Stomach (tissue), 19 donors: ENCODE measurements at places on chromosomes 3 and 15.

DNA sequence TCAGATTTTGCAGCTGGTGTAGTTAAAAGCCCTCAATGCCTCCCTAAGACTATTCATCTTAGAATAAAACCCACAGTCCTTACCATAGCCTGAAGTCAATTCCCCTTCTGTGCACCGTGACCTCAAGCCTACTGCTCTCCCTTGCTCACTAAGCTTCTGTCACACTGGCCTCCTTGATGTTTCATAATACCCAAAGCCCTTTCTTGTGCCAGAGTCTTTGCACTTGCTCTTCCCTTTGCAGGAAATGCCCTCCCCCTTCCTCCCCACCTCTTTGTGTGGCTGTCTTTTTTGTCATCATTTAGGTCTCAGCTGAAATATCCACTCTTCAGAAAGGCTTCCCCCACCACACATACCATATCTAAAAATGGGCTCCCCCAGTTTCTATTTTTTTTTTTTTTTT is 4.2 kb upstream of the PLEKHO2 start:
- no peak for DNase-seq

DNA sequence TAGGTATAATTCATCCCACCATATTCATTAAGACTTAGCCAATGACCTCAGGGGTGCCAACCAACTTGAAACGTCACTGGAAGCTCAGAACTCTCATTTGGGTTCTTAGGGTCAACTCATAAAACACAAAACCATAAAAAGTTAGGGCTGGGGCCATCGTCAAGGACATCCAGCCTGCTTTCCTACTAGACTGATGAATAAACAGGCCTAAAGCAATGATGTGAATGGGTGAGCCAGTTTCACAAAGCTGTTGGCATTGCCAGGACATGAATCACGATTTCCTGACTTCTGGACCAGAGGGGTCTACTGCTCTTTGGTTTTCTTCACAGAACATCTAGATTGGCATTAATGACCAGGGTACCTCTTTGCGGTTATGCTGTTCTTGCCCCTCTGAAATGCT is 64.7 kb downstream of the EOMES start:
- DNase-seq, result no peak

GRCh38 chr3:125317761-125318160 is 57.4 kb downstream of the ZNF148 start:
- DNase-seq, result no peak

DNA sequence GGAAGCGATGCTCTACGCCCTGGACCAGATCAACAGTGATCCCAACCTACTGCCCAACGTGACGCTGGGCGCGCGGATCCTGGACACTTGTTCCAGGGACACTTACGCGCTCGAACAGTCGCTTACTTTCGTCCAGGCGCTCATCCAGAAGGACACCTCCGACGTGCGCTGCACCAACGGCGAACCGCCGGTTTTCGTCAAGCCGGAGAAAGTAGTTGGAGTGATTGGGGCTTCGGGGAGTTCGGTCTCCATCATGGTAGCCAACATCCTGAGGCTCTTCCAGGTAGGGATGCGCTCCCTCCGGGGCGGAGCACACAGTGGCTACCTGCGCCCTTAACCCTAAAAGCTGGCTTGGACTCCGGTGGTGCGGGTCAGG is 698 bp downstream of the GRM7 start:
- peak; percentile 28 for DNase-seq

DNA sequence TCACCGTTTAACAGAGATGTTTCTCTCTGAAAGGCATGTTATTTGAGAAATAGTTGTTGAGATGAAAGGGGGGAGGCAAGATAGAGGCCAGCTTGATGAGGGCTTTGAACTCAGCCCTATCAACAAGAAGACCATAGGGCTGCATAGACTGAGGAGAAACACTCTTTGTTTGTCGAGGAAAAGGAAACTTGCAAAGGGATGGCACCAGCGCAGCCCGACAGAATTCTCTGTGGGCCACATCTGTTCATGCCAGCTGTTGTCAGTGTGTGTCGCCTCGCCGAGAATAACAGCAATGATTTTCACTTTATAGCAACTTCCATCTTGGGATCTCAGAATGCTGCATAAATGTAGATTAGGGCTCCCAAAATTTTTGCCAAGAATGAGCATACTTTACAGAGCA is 478.3 kb upstream of the TPRG1 start:
- no peak for DNase-seq

GRCh38 chr3:14619605-14620004 is 32.0 kb upstream of the CCDC174 start:
- DNase-seq, result no peak

- DNase-seq, result no peak
Measured at GRCh38 chr15:95674031-95674430, 656.5 kb upstream of the NR2F2 start.

DNA sequence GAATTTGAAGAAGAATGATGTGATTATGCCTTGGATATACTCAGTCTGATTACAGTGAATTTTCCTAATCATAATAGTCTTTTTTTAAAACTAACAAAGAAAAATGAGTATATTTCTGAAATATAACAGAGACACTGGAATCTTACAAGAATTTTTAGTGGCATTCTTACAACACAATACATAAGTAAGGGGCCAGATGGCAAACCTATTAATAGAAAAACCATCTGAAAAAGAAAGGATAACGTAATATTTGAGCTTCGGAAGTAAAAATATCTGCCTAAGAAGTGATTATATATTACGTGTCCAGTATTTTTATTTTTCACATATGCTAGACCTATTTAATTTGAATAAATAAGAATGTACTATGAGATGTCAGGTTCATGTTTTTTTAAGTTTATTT is 452.8 kb downstream of the NAALADL2 start:
- DNase-seq, result no peak

DNA sequence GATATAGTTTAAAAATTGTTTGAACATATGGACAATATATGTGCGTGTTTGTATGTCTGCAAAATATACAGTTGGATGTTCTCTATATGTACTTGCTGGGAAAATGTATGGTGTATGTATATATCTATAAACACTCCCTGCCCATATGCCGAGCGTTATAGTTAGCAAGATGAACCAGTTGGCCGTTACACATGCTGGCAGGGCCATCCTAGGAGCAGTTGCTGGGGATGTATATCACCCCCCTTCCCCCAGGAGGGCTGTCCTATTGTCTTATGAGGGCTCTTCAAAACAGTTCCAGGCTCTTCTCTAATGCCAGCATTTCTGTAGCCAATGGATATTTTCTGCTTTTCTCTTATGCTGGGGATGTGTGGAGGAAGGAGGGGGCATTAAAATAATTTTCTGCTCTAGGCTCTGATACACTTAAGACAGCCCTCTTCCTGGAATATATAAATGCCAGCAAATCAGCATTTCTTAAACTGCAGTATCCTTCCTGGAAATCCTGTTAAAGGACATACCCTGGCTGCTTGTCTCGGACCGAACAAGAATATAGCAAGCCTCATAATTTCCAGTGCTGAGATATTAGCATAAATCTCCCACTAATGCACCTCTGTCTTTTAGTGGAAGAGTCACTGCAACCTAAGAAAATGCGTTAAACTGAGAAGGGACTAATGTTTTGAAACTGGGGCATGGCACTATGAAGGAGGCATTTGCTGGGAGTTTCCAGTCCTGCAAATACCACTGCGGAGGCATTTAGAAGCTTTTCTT is 134.4 kb downstream of the MDFIC2 start:
- DNase-seq, result no peak

GRCh38 chr3:114333180-114333922 is 39.5 kb downstream of the TIGIT start:
- DNase-seq, result no peak

- no peak for DNase-seq
Measured at GRCh38 chr3:152549263-152549662, 280.5 kb downstream of the MBNL1 start.

DNA sequence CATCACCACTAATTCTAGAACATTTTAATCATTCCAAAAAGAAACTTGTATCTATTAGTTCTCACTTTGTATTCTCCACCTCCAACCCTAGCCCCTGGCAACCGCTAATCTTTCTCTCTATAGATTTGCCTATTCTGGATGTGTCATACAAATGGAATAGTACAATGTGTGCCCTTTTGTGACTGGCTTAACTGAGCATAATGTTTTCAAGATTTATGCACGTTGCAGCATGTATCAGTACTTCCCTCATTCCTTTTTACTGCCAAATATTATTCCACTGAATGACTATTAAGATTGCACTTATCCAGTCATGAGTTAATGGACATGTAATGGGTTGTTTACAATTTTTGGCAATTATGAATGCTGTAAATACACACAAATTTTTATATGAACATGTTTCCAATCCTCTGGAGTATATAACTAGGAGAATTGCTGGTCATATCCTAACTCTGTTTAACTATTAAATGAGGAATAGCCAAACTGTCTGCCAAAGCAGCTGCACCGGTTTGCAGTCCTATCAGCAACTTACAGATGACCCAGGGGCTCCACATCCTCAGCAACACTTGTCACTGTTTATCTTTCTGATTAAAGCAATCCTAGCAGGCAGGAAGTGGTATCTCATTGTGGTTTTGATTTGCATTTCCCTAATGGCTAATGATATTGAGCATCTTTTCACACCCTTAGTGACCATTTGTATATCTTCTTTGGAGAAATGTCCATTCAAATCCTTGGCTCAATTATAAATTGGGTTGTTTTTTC is 42.9 kb downstream of the DCUN1D1 start:
- DNase-seq, result no peak

DNA sequence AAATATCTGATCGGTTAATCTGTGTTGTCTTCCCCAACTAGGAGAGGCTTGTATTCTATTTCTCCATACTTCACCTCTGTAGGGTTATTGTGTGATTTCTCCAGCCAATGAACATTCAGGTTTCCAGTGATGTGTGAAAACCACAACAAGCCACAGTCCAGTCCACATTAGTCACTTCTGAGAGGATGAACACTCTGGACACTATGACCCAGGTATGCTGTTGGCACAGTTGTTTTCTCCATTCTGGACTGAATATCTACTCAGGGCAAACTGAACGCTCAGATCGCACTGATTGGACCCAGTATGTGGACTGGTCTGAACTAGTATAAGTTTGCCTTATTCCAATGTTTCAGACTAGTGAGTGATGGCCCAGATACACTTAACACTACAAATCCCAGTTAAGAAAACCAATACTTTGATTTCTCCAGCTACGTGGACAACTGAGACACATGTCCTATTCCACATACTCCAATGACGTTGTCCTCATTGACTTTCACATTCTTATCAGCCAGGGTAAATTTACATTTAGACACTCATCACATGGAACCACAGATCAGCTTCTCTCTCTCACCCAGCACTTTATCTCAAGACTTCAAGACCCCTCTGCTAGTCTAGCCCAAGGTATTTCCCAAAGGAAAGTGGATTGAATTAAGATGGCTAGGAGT is 587.4 kb upstream of the SGO1 start:
- DNase-seq, result no peak

GRCh38 chr3:58116161-58116955 is 94.4 kb downstream of the DNASE1L3 start:
- DNase-seq, result peak; percentile 58

- no peak for DNase-seq
Measured at GRCh38 chr3:150970665-150971324, 1.7 kb downstream of the CLRN1 start.

DNA sequence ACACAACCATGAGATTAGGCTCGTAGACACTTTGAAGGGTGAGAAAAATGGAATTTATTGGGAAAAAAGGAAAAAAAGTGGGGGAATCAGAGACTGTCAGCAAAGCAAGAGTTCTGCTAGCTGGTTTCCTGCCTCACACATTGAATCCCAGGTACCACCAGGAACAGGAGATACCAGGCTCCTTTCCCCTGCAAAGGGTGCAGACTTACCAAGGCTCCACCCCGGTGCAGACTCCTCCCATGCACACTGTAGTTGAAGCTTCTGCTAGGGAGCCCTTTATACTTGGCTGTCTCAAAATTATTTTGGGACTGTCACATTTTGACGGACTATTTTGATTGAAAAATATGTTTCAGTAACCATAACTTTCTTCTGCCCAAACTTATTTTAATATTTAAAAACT is 819.9 kb upstream of the GBE1 start:
- DNase-seq, result no peak

DNA sequence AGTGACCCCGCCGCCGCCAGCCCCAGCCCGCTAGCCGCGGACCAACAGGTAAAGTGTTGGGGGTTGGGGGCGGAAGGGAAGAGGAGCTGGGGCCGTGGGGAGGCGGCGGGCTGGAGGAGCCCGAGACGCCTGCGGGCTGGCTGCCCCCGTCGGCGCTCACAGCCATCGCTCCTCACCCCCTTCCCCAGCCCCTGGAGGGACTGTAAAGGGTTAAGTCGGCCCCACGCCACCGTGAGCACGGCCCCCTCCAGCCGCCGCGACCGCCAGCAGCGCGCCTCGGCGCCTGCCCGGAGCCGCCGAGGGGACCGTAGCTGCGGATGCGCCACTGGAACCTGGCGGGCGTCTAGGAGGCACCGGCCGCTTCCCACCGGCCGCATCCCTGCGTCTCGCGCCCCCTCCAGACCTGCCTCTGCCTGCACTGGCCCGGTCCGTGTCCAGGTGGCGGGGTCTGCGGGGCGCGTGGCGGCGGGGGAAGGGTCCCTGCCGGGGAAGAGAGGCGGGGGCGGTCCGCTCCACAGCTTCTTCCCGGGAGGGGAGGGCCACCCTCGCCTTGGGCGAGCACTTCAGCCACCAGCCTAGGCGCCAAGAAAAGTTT is 522 bp downstream of the MED12L start:
- DNase-seq, result peak; percentile 63

DNA sequence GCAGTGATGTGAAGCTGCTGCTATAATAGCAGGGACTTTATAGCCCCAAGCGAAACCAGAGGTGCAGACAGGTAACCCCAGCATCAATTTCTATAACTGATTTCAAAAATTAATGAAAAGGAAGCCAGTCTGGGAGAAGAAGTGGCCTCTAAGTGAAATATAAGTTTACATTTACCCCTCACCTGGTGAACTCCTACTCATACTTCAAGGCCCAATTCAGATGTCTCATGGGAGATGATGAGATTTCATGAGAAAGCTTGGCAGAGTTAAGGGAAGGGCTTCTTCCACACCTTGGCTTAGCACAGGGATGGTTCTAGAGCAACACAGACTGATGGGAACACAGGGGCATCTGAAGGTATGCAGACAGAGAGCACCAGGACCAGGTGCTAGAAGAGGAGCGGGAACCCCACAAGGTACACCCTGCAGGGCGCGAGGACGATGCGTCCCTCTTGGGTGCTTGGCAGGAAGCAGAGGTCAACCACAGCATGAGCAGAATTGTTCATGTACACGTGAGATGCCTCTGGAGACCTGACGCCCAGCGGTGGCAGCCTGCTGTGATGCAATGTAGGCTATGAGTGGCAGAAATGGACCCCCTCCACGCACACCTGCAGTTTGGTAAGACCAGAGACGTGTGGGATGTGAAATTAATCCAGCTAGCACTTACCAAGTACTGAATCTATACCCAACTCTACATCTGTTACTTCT is 102.9 kb downstream of the SRGAP3 start:
- no peak for DNase-seq
